Osteoblast (primary cell): ENCODE measurements at places on chromosomes 7 and 10. TPM values are rescaled to one million over a fixed set of nuclear protein-coding genes. Genes with fewer than 3 reads are reported as not detected.

MSS51 gene
- total RNA-seq = 2.2 and 2.4 TPM in 2 replicates

ACSL5 gene
- total RNA-seq = 5.1 and 8.0 TPM in 2 replicates

PTPN20 gene
- 8.0 and 9.1 TPM in 2 replicates for total RNA-seq

SHTN1 gene
- 2.2 and 2.4 TPM in 2 replicates for total RNA-seq

ABCB1 gene
- not detected in 2 replicates for total RNA-seq

TDRD1 gene
- 0.59 and 0.72 TPM in 2 replicates for total RNA-seq

ITPRID1 gene
- not detected in 2 replicates for total RNA-seq

BRAT1 gene
- 23.9 and 28.2 TPM in 2 replicates for total RNA-seq

SLC16A12 gene
- under 0.01 TPM in 2 replicates for total RNA-seq

FAM24A gene
- total RNA-seq = not detected in 2 replicates

CUBN gene
- total RNA-seq = 0.88 and 1.1 TPM in 2 replicates

FGL2 gene
- under 0.01 TPM in 2 replicates for total RNA-seq

ENKUR gene
- total RNA-seq = 0.59 TPM in 1 of 2 replicates, not detected in the other

PTPRZ1 gene
- under 0.01 TPM in 1 of 2 replicates, not detected in the other for total RNA-seq

MMRN2 gene
- total RNA-seq = 1.1 and 3.5 TPM in 2 replicates

TNS3 gene
- 67.3 and 88.1 TPM in 2 replicates for total RNA-seq

PAX4 gene
- not detected in 2 replicates for total RNA-seq

RPP30 gene
- total RNA-seq = 43.1 and 47.1 TPM in 2 replicates

PTF1A gene
- total RNA-seq = not detected in 2 replicates

COL13A1 gene
- 1.1 and 1.8 TPM in 2 replicates for total RNA-seq

RBM20 gene
- under 0.01 TPM in 1 of 2 replicates, not detected in the other for total RNA-seq

UNCX gene
- not detected in 2 replicates for total RNA-seq

RHOBTB1 gene
- total RNA-seq = 32.9 and 38.0 TPM in 2 replicates

JCAD gene
- total RNA-seq = 47.0 and 52.7 TPM in 2 replicates

ANKRD2 gene
- total RNA-seq = 0.29 and 0.72 TPM in 2 replicates

AKR1C4 gene
- total RNA-seq = not detected in 2 replicates

FAM200A gene
- total RNA-seq = 7.6 and 8.5 TPM in 2 replicates

CPN1 gene
- not detected in 2 replicates for total RNA-seq

HABP2 gene
- not detected in 2 replicates for total RNA-seq

SEMA3C gene
- total RNA-seq = 388 and 421 TPM in 2 replicates

NXPH1 gene
- not detected in 2 replicates for total RNA-seq

EBF3 gene
- total RNA-seq = 31.8 and 35.4 TPM in 2 replicates

TOMM7 gene
- 144 and 197 TPM in 2 replicates for total RNA-seq

LIPF gene
- total RNA-seq = not detected in 2 replicates

MYO1G gene
- total RNA-seq = 0.29 and 0.36 TPM in 2 replicates

SLC18A2 gene
- under 0.01 TPM in 1 of 2 replicates, not detected in the other for total RNA-seq

ZNHIT1 gene
- total RNA-seq = 64.4 and 66.0 TPM in 2 replicates

HOXA11 gene
- total RNA-seq = 14.4 and 15.2 TPM in 2 replicates

SH3PXD2A gene
- 27.7 and 29.0 TPM in 2 replicates for total RNA-seq

TRIL gene
- 0.29 and 0.36 TPM in 2 replicates for total RNA-seq

METTL27 gene
- total RNA-seq = 8.7 and 8.8 TPM in 2 replicates

CUX1 gene
- total RNA-seq = 39.2 and 41.6 TPM in 2 replicates
